Left ventricle myocardium inferior (tissue), 1 donor: ENCODE measurements at places on chromosomes 2 and 18. TPM values are rescaled to one million over a fixed set of nuclear protein-coding genes. Genes with fewer than 3 reads are reported as not detected.
A peak's percentile ranks its signal among the peaks of the same experiment; 100 is the strongest.

NPAS2 gene
- total RNA-seq = 51.0 TPM

- no peak for DNase-seq
- no peak overlapping the region for H3K27ac ChIP-seq
- no peaks in the 10 kb centered on the region for H3K36me3 ChIP-seq
- no peak overlapping the region for H3K4me3 ChIP-seq
- H3K27me3 ChIP-seq = peaks cover 13% of the 10 kb centered on the region
These were observed 538.0 kb downstream of the SLC4A3 start for GRCh38 chr2:220165401-220165800.

DNA sequence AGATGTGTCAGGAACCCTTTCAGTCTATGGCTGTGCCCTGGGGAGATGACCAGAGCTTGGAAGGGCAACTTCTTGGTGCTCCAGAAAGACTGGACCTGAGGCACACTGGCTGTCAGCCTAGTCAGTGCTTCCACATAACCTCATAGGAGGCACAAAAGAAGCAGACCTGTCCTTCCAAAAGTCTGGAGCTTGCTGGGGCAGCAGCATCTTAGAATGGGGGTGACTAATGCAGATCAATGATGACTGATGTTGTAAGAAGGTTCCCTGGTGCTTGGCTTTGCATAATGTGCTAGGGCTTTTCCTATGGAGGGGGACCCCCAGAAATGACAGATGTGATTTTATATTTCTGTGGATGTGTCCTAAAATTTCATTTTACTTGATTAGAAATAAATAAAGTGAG lies 255.7 kb upstream of the THUMPD2 start:
- H3K27ac ChIP-seq = no peak overlapping the region
- no peak for DNase-seq
- no peaks in the 10 kb centered on the region for H3K36me3 ChIP-seq
- H3K27me3 ChIP-seq = no peaks in the 10 kb centered on the region
- H3K4me1 ChIP-seq = no peaks in the 10 kb centered on the region

DNA sequence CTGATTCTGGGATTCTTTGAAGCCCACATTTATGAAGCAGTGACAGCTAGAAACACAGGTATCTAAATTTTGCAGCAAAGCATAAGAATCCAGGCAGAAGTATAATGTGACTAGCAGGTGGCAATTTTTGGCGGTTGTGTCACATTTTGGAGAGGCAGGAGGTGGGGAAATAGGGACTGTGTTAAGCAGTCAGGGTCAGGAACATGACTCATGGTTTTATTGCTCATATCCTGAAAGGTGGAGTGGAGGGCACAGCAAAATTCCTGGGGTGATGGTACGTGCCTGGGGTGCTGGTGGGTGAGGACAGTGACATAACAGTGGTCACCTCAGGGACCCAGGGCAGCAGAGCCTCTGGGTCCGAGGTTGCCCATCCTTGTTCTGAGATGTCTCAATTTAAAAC lies 63.5 kb upstream of the TTN start:
- peak overlapping the region; percentile 87 for H3K27ac ChIP-seq
- peaks cover 65% of the 10 kb centered on the region for H3K4me1 ChIP-seq
- no peaks in the 10 kb centered on the region for H3K27me3 ChIP-seq
- no peak overlapping the region for H3K4me3 ChIP-seq
- no peaks in the 10 kb centered on the region for H3K36me3 ChIP-seq
- no peak for DNase-seq

GRCh38 chr18:49648326-49648725 lies 86.5 kb downstream of the LIPG start:
- H3K4me1 ChIP-seq = peaks cover 41% of the 10 kb centered on the region
- H3K27ac ChIP-seq = peak overlapping the region; percentile 59
- no peaks in the 10 kb centered on the region for H3K36me3 ChIP-seq
- H3K27me3 ChIP-seq = peaks cover 37% of the 10 kb centered on the region

- no peaks in the 10 kb centered on the region for H3K36me3 ChIP-seq
- H3K4me3 ChIP-seq = peak within 1 kb of the TSS; percentile 73
- H3K4me1 ChIP-seq = peaks cover 17% of the 10 kb centered on the region
- H3K27ac ChIP-seq = peak within 1 kb of the TSS; percentile 74
- H3K27me3 ChIP-seq = peaks cover 12% of the 10 kb centered on the region
These were observed at the start of gene AOX1 for GRCh38 chr2:200585730-200586643. AOX1 (plus strand) TSS chr2:200586014; CDS start chr2:200586109, 95 bp downstream.

DNA sequence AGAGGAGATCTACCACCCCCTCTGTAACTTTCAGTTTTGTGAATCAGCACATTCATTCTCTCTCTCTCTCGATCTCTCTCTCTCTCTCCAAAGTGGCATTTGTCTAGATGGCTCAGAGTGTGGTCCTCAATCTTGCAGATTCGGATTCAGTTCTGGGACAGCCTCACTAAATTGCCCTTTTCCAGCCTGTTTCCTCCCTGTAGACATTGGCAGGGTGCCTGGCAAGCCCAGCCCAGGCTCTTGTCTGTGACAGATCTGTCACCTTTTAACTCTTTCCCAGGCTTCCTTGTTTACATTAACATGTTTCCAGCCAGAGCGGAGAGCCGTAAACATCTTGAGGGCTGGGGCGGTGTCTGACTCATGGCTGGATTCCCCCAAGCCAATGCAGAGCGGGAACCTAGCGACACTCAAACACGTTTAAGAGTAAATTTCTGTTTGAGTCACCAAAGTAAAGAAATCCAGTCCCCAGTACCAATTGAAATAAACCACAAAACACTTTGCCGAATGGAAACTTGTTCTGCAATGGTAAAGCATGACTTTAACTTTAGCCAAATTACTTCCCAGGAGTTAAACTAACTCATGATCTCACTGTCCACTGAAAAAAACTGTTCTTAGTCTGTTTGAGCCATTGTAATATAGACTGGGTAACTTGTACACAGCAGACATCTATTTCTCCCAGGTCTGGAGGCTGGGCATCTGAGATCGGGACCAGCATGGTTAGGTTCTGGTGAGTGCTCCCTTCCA lies 6.6 kb upstream of the CYP27C1 start:
- H3K27me3 ChIP-seq = peaks cover 76% of the 10 kb centered on the region
- DNase-seq = no peak
- H3K4me3 ChIP-seq = no peak overlapping the region
- H3K4me1 ChIP-seq = no peaks in the 10 kb centered on the region
- no peak overlapping the region for H3K27ac ChIP-seq
- no peaks in the 10 kb centered on the region for H3K36me3 ChIP-seq

TCF7L1 gene
- 7.0 TPM for total RNA-seq

DNA sequence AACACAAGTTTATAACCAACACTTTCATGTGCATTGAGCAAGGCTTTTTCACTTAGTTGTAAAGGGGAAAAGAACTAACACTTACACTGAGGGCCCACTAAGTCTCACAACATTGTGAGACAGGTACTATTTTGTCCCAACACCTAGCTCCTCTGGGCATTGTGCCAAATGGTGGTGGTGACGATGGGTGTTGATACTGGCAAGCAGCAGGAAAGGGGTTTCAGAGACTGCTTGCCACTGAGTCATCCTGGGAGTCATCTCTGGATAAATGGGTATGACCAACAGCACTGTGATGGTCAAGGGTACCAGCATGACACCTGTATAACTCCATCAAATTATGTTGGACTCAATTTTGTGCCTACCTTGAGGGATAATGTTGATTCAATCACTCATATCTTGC lies 138.8 kb upstream of the ITGA6 start:
- no peak for DNase-seq
- no peak overlapping the region for H3K4me3 ChIP-seq
- H3K27me3 ChIP-seq = no peaks in the 10 kb centered on the region
- H3K36me3 ChIP-seq = no peaks in the 10 kb centered on the region
- H3K4me1 ChIP-seq = peaks cover 48% of the 10 kb centered on the region

- H3K4me1 ChIP-seq = peaks cover 45% of the 10 kb centered on the region
- H3K27ac ChIP-seq = peak overlapping the region; percentile 76
- no peak overlapping the region for H3K4me3 ChIP-seq
These were observed 19.6 kb upstream of the EPAS1 start for GRCh38 chr2:46277431-46278190.

GALR1 gene
- total RNA-seq = 0.05 TPM

DNA sequence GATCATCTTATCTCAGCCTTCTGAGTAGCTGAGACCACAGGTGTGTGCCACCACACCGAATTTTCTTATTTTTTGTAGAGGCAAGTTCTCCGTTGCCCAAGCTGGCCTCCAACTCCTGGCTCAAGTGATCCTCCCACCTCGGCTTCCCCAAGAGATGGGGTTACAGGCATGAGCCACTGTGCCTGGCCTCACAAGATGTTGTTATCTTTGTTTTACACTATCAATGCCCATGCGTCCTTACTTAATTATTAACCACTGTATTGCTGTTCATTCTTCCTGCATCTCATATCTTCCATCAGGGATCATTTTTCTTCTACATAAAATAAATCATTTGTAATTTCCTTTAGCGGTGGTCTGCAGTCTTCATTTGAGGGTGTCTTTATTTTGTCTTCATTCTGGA lies 181.9 kb downstream of the TGIF1 start:
- H3K36me3 ChIP-seq = no peaks in the 10 kb centered on the region
- no peak for DNase-seq
- H3K27ac ChIP-seq = no peak overlapping the region

ARPC2 gene
- total RNA-seq = 135 TPM

TRAPPC8 gene
- 34.6 TPM for total RNA-seq

GRCh38 chr2:174026122-174026845 lies 61.1 kb upstream of the SP3 start:
- no peaks in the 10 kb centered on the region for H3K36me3 ChIP-seq
- no peak for DNase-seq
- H3K4me1 ChIP-seq = peaks cover 53% of the 10 kb centered on the region
- peak overlapping the region; percentile 37 for H3K4me3 ChIP-seq

TNP1 gene
- not detected for total RNA-seq

- H3K4me3 ChIP-seq = no peak overlapping the region
- H3K27ac ChIP-seq = no peak overlapping the region
- no peaks in the 10 kb centered on the region for H3K4me1 ChIP-seq
- H3K36me3 ChIP-seq = no peaks in the 10 kb centered on the region
- H3K27me3 ChIP-seq = peaks cover 13% of the 10 kb centered on the region
These were observed 962.9 kb upstream of the FANCL start for GRCh38 chr2:59204040-59204439.

DNA sequence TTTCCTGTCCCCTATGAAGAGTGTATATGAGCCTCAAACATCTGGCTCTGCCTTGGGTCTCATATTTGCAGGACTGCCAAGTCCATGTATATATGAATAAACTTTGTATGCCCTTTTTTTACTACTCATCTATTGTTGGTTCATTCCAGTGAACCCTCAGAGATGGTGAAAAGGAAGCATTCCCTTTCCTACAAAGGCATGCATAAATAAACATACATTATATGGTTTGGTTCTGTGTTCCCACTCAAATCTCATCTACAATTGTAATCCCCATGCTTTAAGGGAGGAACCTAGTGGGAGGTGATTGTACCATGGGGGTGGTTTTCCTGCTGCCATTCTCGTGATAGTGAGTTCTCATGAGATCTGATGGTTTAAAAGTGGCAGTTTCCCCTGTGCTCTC lies 534.2 kb downstream of the SPAG16 start:
- no peak overlapping the region for H3K4me3 ChIP-seq
- no peaks in the 10 kb centered on the region for H3K36me3 ChIP-seq
- no peaks in the 10 kb centered on the region for H3K27me3 ChIP-seq

RUFY4 gene
- not detected for total RNA-seq

KCNG2 gene
- not detected for total RNA-seq

DNA sequence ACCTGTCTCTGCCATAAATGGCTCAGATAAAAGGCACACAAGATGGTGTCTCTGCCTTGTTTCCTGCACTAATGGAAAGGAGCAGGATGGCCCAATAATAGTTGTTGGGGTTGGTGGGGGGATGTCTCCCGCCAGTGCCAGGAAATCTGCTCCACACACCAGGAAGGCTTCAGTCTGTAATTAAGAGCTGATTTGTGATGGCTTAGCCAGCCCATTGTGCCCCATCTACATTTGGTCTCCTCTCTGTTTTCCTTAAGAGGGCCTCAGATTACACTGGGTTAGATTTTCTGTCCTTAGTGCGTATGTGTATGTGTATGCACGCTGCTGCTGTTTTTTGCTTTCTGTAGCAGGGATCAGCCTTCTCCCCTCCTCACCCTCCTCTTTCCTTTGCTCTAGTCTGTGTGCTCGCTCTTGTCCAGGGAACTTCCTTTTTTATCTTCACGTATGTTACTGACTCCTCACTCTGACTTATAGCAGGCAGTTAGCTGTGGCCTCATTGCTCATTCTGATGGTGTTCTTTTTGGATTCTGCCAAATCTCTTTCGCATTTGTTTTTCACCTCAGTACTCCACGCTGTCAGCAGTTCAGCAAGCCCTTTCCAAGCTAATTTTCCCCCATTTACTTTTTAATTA lies 33.4 kb upstream of the MGAT5 start:
- H3K27ac ChIP-seq = peak overlapping the region; percentile 77
- peak overlapping the region; percentile 30 for H3K4me3 ChIP-seq
- H3K27me3 ChIP-seq = no peaks in the 10 kb centered on the region
- peaks cover 89% of the 10 kb centered on the region for H3K4me1 ChIP-seq
- DNase-seq = no peak
- H3K36me3 ChIP-seq = no peaks in the 10 kb centered on the region

PDE1A gene
- 17.3 TPM for total RNA-seq

- H3K4me1 ChIP-seq = peaks cover 6% of the 10 kb centered on the region
- no peak overlapping the region for H3K27ac ChIP-seq
- H3K4me3 ChIP-seq = no peak overlapping the region
- peak; percentile 20 for DNase-seq
- H3K36me3 ChIP-seq = no peaks in the 10 kb centered on the region
These were observed 81.2 kb downstream of the ADD2 start for GRCh38 chr2:70686577-70687460.

- H3K27ac ChIP-seq = no peak overlapping the region
- no peak for DNase-seq
- no peak overlapping the region for H3K4me3 ChIP-seq
- peaks cover 8% of the 10 kb centered on the region for H3K4me1 ChIP-seq
- H3K27me3 ChIP-seq = peaks cover 41% of the 10 kb centered on the region
These were observed 37.0 kb upstream of the LYPD6B start for GRCh38 chr2:149001496-149001895.

- no peak overlapping the region for H3K4me3 ChIP-seq
- H3K36me3 ChIP-seq = no peaks in the 10 kb centered on the region
- no peak overlapping the region for H3K27ac ChIP-seq
- peaks cover 5% of the 10 kb centered on the region for H3K4me1 ChIP-seq
- no peak for DNase-seq
These were observed 84.5 kb downstream of the AFF3 start for GRCh38 chr2:100057901-100058261.

DNA sequence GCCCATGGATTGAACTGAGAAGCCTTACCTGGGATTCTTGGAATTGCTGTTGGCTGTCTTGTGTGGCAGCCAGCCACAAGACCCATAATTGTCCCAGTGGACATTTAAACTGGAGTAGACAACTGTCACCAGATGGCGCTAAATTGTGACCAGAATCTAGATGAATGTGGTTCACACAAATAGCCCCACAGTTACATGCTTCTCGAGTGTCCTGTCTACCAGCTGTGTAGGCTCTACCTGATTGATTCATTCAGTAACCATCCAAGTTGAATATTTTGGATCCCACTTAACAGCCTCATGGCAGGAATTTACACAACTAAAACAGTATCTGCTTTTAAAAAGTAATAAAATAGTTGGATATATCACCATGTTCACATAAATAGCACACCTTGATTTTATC lies 73.2 kb downstream of the MAP4K4 start:
- H3K27me3 ChIP-seq = no peaks in the 10 kb centered on the region
- peaks cover 99% of the 10 kb centered on the region for H3K4me1 ChIP-seq
- no peak overlapping the region for H3K4me3 ChIP-seq
- peak overlapping the region; percentile 41 for H3K27ac ChIP-seq
- DNase-seq = no peak
